ENCODE measurements at places on chromosomes 4 and X.

DNA sequence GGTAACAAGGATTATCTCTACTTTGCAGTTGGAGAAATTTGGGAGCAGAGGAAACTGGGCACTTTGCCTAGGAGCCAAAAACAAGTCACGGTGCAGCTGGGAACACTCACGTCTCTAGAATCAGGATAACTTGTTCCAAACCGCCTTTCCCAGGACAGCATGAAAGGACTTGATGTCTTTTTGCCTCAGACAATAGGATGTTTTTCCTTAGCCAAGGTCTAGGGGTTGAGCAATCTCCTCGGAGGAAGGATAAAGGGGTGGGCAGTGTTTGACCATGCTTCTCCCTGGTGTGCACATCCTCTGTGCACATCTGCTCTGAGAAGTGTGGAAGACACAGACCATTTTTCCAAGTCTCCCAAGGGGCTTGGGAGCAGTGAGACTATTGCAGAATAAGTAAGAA is 1.7 kb upstream of the SPARCL1 start:
- DNase-seq: peak; percentile 87
- no peaks in the 10 kb centered on the region for H3K27me3 ChIP-seq
- no peak overlapping the region for H3K4me3 ChIP-seq
- H3K27ac ChIP-seq: no peak overlapping the region

DNA sequence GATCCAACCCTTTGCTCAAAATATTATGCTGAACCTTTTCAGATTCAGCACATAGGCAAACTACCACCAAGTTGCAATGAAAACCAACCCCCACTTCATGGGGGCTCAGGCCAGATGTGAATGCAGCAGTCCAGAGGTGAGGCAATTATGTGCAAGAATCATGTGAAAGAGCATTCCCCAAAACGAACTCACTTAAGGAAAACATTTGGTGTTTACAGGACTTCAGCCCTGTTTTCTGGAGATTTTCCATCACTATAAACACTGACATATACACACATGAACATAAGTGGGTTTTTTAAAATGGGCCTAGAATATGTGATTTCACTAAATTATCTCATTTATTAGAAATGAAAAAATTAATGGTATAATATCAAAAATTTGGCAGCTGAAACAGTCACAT is 31.5 kb downstream of the BMP3 start:
- H3K27me3 ChIP-seq: no peaks in the 10 kb centered on the region
- DNase-seq: no peak
- H3K4me3 ChIP-seq: no peak overlapping the region
- H3K4me1 ChIP-seq: peaks cover 5% of the 10 kb centered on the region
- no peak overlapping the region for H3K27ac ChIP-seq
- H3K36me3 ChIP-seq: no peaks in the 10 kb centered on the region

- H3K36me3 ChIP-seq: peaks cover 6% of the 10 kb centered on the region
- H3K4me1 ChIP-seq: peaks cover 15% of the 10 kb centered on the region
- no peak overlapping the region for H3K4me3 ChIP-seq
- no peak for DNase-seq
- H3K27me3 ChIP-seq: no peaks in the 10 kb centered on the region
Measured at GRCh38 chr4:88802138-88802537, 104.5 kb upstream of the NAP1L5 start.

DNA sequence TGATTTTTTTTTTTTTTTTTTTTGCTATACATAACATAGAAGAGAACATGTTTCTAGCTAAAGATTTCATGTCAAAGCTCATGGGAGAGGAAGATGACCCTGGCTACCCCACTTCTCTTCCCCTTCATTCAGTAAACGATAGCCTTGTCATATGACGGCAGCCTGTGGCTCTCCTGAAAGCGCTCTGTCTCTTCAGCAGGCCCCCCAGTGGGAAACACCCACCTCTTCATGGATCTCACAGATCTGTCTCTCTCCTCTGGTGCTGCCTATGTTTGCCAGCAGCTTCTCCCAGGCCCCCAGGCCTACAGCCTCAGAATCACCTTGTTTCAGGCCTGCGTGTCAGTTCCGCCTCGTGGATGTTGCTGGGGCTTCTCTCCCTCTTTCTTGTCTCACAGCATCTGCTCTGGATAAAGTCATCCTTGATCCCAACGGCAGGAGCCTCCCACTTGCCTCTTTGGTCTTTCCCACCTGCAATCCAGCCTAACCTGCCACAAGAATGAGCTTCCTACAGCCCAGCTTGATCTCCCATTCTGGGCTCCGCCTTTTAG is 34.6 kb downstream of the RHOH start:
- no peaks in the 10 kb centered on the region for H3K4me1 ChIP-seq
- H3K27me3 ChIP-seq: no peaks in the 10 kb centered on the region
- no peak for DNase-seq
- H3K27ac ChIP-seq: no peak overlapping the region
- no peak overlapping the region for H3K4me3 ChIP-seq

- H3K4me1 ChIP-seq: peaks cover 29% of the 10 kb centered on the region
- peak overlapping the region; percentile 39 for H3K27ac ChIP-seq
- no peaks in the 10 kb centered on the region for H3K27me3 ChIP-seq
- H3K36me3 ChIP-seq: no peaks in the 10 kb centered on the region
- H3K4me3 ChIP-seq: no peak overlapping the region
Measured at GRCh38 chr4:7929118-7929951, 10.3 kb downstream of the AFAP1 start.

- no peak overlapping the region for H3K4me3 ChIP-seq
- DNase-seq: no peak
- H3K27ac ChIP-seq: no peak overlapping the region
- H3K36me3 ChIP-seq: no peaks in the 10 kb centered on the region
- no peaks in the 10 kb centered on the region for H3K4me1 ChIP-seq
Measured at GRCh38 chr4:57575426-57575825, 465.2 kb upstream of the IGFBP7 start.

DNA sequence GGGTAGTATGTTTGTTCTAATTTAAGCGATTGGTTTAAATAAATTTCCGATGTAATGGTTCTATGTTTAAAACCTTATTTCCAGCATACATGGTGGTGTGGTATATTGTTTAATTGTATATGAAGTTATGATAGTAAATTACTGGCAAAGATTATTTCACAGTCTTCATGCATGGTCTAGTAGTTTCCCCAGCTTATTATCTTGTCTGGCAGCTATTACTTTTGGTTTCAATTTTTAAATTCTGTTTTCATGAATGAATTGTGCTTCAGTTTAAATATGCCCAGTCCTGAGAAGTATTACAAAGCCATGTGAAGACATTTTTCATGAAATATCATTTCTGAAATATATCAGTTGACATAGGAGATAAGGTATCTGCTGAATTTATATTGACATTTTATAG is 6.3 kb downstream of the ALG13 start:
- H3K4me3 ChIP-seq: no peak overlapping the region
- no peak overlapping the region for H3K27ac ChIP-seq
- H3K27me3 ChIP-seq: peaks cover 73% of the 10 kb centered on the region
- no peak for DNase-seq

All from MCF 10A (cell line).